ENCODE measurements at places on chromosomes 2 and 18.

- DNase-seq, result peak; percentile 28
These were observed 620 bp upstream of the SLC9A2 start for GRCh38 chr2:102618452-102619413.

DNA sequence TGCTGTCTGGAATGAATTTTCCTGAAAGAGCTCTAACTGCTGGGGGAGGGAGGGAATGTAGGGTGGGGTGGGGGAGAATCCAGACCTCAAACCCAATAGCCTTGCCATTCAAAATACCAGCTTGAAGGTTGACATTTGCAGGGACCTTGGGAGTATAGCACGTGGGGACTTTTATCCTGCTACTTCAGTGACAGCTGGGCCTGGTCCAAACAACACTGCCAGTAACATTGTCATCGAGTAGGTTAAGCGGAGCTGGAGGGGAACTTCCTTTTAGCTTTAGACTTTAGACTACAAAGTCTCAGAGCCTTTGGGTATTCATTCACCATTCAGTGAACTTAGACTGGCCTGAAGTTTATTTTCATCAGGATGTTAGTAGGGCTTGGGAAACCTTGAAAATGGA, 248.7 kb downstream of the MEIS1 start:
- DNase-seq, result no peak

DNA sequence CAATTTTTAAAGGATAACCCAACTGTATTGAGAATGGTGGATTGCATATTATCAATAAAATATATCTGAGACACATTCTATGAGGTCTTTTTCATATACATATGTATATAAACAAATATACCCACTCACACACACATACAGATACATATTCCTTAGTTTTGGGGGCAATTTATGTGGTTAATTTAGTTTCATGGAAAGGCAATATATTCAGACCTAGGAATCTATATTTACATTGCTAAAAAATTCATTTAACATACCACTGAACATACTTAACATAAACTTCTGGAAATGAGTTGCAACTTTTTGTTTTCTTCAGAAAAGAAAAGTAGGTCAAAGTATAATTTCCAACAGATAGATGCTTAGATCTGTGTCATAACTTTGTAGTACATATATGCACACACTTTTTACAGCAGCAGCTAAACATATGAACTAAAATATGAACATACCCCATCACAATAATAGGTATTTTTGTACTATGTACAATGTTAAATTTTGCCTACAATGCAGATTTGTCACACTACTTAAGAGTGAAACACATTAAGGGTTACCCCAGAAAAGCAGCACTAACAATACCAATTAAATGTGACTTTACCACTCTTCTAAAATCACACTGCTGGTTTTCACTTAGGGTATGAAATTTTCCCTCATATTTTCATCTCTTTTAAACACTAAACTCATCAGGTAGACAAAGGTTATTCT, 23.0 kb downstream of the HEATR5B start:
- DNase-seq, result no peak

DNA sequence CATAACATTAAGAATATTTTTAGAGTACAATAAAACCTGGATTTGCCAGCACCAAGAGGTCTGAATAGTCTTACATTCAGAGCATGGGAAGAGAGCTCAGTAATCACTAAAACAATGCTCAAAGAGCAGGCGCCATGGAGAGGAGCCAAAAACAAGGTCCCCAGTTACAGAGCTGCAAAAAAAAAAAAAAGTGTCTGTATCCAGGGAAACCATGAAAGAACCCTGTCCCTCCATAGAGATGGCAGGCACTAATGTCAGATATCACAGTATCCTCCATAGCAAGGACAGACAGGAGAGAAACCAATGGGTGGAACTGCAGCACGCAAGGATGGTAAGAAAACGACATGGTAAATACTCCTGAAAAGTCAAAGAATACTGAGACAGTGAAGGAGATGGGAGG, 19.5 kb downstream of the FBXO15 start:
- no peak for DNase-seq

- no peak for DNase-seq
These were observed 379.4 kb downstream of the RIT2 start for GRCh38 chr18:42736074-42736473.

- no peak for DNase-seq
These were observed 715.2 kb downstream of the CCDC85A start for GRCh38 chr2:56898986-56899385.

DNA sequence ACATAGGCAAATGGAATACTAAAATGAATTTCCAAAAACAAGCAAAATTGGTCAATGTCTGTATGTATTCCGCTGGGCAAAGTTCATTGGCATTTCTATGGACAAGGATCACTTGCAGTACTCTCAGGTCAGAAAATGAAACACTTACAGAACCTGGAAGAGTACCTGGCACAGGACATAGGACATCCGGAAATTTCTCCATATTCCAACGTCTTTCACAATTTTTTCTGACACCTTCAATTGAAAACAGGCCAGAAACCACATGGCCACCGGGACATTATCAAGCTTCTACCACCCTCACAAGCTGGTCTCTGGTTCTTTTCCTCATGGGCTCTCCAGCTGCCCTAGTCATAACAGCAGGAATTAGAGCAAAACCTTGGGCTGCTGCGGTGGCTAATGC, 96.9 kb upstream of the MSH6 start:
- DNase-seq, result no peak

DNA sequence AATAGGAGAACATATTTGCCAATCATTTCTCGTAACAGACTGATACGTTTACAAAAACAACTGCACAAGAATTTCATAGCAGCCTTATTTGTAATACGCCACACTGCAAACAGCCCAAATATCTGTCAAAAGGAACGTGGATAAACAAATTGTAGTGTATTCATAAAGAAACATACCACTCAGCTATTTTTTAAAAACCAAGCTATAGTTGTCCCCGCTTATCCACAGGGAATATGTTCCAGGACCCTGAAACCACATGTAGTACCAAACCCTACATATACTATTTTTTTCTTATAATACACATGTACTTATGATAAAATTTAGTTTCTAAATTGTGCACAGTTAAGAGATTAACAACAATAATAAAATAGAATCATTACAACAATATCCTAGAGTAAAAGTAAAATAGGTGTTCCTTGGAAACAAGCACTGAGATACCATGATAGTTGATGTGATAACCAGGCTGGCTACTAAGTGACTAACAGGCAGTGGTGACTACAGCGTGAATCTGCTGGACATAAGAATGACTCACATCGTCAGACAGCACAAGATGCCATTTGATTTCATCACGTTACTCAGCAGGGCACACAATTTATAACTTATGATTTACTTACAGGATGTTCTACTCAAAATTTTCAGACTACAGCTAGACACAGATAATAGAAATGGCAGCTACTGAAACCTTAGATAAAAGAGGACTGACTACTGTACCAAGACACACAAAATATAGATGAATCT, 367.4 kb downstream of the NCKAP5 start:
- DNase-seq, result no peak

DNA sequence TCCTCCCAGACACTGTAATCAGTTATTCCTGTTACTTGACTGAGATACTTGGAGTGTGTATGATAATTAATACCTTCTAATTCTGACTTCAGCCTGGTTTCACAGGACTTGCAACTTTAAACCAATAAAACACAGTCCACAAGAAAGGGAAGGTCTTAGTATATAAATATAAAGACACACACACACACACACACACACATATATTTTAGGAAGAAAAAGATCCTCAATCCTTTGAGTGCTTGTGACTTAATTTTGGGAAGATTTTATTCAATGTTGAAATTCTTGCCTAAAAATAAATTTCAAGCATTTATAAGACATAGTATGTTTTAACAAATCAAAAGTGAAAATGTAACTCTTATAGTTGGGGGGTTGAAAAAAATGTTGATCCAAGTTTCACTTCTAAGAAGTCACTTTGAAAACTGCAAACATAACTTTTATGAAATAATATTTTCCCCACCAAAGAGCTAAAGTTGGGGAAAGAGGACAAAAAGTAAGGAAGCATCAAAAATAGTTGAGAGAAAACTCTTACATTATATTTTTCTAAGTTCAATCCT, 824 bp upstream of the VPS54 start:
- DNase-seq, result no peak

DNA sequence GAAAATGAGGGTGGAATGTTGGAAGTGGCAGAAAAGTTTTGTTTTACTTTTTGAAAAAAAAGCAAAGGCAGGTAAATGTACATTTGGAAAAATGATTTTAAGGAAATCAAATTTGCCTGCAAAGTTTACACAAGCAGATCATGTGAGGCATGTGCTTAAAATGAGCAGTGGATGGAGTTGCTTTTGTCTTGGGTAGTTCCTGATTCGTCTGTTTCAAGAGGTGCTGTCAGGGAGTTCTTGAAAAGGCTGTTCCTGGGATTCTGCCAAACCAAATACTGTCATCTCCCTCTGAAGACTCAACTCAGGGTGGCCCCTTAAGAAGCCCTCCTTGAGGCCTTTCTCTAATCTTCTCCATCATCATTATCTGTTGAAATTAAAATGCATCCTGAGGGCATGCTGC, 59.0 kb downstream of the TACR1 start:
- DNase-seq, result no peak

- DNase-seq, result no peak
These were observed 222.0 kb downstream of the KLHL29 start for GRCh38 chr2:23606968-23607367.

DNA sequence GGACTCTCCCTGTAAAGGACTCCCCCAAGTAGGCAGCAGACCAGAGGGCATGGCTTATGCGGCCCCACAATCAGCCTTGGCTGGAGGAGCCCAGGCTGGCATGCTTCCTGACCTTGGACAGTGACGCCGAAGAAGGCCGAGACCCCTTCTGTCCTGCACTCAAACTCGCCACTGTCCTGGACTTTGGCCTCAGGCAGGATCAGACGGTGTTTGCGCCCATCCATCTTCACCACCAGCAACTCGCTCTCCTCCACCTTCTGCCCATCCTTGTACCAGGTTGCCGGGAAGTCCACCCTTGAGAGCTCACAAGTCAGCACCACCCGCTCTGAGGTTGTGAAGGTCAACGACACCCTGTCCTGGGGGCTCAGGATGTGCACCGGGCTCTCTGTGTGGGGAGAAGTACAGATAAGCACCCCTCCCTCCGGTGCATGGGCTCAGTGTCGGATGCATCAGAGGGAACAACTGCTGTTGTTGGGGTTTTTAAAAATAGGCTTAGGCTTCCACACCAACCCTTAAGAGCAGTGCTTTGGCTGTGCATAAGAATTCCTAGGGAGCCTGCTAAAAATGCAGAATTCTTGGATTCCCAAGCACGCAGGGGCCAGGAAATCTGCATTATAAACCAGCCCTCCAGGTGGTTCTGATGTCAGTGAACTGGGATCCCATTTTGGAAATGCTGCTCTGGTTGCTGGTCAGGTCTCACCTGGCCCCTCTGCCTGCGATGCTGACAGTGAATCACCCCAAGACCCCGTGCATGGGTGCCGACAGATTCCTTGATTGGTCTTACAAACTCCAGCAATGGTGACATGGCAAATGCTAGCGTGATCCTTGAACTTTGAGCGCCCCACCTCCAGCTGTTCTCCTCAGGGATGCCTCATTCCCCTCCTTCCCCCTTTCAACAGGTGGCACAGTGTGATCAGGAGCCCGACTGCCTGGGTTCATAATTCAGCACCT, 5.9 kb downstream of the OBSL1 start:
- peak; percentile 88 for DNase-seq

DNA sequence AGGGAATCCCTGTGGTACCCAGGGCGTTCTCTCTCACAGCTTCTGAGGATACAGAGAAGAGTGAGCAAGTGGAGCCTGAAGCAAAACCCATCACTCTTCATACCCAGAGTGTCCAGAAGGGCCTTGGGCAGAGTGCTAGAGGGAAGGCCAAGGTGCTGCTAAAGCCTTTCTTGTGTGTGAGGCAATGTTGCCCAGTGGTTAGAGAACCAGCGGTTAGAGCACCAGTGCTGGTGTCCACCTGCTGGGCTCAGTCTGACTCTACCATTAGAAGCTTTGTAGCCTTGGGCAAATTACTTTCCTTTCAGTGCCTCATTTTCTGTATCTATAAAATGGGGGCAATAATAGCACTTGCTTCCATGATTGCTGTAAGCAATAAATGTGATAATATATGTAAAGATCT, 210.5 kb upstream of the SKOR2 start:
- DNase-seq, result no peak

DNA sequence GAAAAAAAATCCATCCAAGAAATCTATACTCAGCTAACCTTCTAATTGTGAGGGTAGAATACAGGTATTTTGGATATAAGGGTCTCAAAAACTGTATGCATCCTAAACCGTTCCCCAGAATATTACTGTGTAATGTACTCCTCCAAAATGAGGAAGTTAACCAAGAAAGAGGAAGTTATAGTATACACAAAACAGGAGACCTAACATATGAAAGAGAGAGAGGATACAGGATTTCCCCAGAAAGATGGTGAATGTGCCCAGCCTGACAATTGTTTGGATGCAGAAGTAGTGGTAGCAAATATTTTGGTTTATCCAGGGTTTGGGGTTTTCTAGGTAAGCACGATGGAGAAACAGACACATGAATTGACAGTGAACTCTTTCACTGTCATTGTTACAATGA, 50.6 kb downstream of the GALNT3 start:
- DNase-seq, result no peak

DNA sequence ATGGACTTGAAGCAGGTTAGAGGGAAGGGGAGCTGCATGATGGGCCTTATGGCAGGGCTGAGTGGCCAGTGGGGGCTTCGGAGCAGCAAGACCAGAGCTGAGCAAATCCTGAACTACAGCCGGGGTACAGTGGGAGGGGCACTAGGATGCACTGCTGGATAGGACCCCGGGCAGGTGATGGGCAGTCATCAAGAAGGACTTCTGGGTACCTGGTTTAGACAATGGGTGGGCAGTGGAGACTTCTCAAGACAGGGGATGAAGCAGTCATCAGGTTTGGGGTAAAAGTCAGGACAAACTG, 507.4 kb upstream of the MYT1L start:
- no peak for DNase-seq

DNA sequence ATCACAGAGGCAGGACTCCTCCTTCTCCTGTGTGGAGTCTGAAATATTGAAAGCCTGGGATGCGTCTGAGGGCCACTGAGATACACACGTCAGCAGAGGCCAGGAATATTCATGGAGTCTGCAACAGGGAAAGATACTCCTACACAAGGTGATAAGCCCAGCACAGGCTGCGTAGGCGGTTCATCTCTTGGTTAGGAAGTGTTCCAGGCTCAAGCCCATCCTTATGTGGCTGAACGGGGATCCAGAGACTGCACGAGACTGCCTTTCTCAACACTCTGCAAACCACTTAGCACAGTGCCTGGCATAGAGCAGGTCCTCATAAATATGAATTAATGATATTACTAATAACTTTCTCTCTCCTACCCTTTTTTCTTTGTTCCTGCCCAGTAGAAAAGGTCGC, 29.2 kb upstream of the AGPS start:
- no peak for DNase-seq

- no peak for DNase-seq
These were observed 45.9 kb upstream of the EGR4 start for GRCh38 chr2:73339201-73339600.

- no peak for DNase-seq
These were observed 272.9 kb upstream of the REV1 start for GRCh38 chr2:99762714-99763113.

GRCh38 chr18:57737400-57738060, 65.6 kb downstream of the ATP8B1 start:
- no peak for DNase-seq

GRCh38 chr18:62808123-62808522, 92.8 kb downstream of the PHLPP1 start:
- DNase-seq, result no peak

Measured in H7 (cell line).